Tibial artery (tissue), 4 donors: ENCODE measurements at places on chromosomes 1 and 21.
A peak's percentile ranks its signal among the peaks of the same experiment; 100 is the strongest.

- DNase-seq, result no peak
These were observed 11.8 kb downstream of the WNT4 start for GRCh38 chr1:22131062-22131461.

DNA sequence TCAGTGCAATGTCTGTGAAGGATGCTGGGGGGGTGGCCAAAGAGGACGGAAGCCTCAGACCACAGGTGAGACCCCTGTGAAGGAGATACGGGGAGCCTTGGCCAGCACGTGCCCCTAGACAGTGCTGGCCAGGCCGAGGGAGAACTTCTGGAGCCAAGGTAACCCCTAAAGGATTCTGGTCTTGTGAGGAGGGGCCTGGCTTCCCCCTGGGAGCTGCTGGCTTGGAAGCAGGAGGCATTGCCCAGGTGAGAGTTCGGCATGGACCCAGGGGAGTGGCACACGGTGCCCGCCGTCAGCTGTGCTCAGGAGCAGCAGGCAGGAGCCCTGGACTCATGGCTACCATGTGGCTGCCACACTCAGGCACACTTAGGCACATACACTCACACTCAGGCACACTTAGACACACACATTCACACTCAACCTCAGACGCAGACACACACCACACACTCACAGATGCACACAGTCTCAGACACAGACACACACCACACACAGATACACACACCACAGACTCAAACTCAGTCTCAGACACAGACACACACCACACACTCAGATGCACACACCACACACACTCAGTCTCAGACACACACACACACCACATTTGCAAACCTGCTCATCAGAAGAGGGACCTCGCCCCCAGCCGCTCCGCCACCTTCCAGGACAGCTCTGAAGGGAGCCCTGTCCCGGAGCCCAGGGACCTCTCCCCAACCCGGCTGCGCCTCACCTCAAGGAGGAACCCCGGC lies 1.1 kb upstream of the COL6A2 start:
- peak; percentile 75 for DNase-seq

DNA sequence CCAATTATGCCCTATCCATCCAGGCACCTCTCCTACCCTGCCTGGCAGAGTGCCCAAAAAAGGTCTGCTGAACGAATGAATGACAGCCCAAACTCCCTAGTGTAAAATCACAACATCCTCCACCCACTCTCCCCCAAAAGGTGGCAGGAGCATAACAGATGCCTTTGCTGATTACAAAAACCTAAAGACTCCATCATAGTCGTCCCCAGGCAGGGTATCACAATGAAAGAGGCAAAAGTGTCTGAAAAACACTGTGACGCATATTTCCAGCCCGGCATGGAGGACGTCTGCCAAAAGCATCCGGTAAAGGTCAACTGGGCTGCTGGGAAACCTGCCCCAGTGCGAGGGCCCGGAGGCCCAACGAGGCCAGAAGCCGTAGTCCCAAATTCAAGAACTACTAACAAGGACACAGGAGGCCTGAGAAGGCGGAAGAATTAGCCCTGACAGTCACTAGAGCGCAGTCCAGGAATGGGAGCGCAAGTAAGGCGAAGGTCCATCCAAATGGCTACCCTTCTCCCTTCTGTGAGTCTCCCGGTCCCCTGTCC lies 576 bp downstream of the SMIM12 start:
- peak; percentile 74 for DNase-seq

DNA sequence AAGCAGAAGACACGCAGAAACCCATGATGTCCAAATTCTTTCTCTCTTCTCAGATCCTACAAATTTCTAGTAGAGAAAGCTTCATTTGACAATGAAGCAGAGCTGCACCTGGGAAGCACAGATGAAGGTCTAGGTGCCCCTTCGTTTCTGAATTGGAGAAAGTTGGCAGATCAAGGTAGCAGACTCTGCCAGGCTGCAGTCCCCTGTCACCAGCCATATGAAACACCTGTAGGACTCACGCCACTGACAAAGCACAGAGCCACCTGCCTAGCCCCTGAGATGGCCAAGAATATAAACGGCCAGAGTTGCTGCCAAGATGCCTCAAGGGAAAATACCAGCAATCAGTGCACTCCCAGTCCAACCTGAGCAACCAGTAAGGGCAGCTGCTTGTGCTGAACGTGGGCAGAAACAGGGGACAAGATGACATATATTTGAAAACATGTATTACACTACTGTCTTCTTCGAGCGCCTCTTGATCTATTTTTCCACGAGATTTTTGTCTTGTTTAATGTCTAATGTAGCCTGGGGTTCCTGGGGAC lies 20.6 kb upstream of the PLEKHA6 start:
- DNase-seq, result no peak

GRCh38 chr1:11178021-11179015 lies 10.8 kb upstream of the ANGPTL7 start:
- DNase-seq, result no peak
